NCI-H748 treated with DMSO at 0.1 percent for 48 hours (cell line): ENCODE measurements at places on chromosomes 7 and 10.

GRCh38 chr10:104906112-104906511 lies 265.0 kb downstream of the SORCS3 start:
- no peak for DNase-seq

DNA sequence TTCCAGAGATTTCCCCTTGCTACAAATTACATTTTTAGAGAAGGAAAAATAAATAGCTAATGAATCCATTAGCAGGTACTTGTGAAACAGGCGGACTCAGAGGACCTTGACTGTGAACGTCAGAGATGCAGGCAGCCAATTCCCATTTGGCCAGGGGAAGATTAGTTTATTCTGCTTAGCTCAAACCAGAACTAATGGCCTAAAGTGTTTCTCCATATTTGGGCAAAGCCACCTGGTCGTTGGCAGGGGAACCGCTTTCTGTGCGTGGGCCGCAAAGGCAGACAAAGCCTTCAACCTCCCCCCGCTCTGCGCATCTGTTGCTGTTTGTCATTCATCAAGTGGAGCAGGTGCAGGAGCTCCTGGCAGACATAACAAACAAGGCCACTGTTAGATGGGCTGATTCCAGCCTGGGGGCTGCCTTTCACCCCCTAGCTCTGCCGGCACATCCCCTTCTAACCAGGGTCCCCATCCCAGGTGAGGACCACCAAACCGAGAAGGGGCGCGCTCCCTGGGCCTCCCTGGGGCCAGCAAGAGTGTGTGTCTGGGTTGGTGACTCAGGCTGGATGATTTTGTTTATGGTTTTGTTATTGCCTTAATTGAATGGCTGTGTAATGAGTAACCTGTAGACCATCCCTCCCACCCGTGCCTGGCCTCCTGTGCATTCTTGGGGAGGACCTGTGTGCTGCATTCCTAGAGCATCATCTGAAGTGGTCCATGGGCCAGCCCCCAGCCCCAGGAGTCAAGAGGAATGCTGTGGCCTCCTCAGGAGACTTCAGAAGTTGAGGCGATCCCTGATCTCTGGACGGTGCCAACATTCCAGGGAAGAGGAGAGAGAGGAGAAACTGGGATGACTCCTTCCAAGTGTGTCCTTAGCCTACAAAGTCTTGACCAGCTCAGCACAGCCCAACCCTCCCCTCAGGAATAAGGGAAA lies 14.5 kb upstream of the CPA1 start:
- peak; percentile 98 for DNase-seq

GRCh38 chr7:70657989-70658632 lies 473.8 kb upstream of the GALNT17 start:
- DNase-seq: no peak

GRCh38 chr7:77685233-77685632 lies 11.0 kb upstream of the RSBN1L start:
- DNase-seq: no peak

GRCh38 chr7:73829921-73830680 lies 695 bp upstream of the CLDN4 start:
- DNase-seq: no peak

GRCh38 chr7:8037151-8037550 lies 68.6 kb downstream of the GLCCI1 start:
- DNase-seq: no peak

GRCh38 chr7:131957338-131958020 lies 401.1 kb upstream of the PODXL start:
- DNase-seq: no peak

GRCh38 chr10:124653811-124654651 lies 90.1 kb downstream of the FAM53B start:
- DNase-seq: no peak

DNA sequence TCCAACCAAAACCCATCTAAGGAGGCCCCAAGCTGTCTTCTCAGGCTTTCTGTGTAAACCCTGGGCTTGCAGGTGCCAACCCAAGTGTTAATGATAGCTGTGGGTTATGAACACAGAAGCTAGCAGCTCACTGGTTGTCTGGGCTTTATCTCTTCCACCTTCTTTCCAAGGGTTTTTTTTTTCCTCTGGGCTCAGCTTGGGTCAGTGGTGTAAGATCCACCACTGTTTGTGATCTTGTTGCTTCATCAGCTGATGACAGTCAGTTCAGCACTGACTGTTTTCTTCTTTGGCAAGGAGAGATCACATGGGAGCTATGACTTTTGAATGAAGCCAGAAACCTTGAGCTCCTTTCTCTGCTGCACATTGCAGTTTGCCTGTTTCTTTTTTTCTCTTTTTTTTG lies 4.6 kb downstream of the GTPBP4 start:
- no peak for DNase-seq

- no peak for DNase-seq
Measured at GRCh38 chr7:55969391-55969790, 5.0 kb downstream of the NIPSNAP2 start.

GRCh38 chr10:121851786-121852185 lies 76.0 kb downstream of the ATE1 start:
- DNase-seq: no peak

DNA sequence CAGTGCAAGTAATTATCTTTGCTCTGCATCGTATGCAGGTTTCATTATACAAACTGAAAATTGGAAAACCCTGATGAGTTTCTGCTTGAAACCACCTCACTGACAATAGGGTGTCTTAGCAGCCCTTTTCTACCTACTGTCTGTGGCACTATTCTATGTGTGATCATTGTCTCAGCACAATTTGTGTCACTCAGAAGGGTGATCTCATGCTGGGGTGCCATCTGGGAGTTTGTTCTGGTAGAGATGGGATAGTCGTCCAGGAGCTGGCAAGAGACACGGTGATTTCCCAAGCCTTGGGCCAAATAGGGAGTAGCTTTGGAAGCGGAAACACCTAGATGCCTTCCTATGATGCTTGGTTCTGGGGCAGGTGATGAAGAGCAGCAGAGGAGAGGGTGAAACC lies 186.3 kb downstream of the FRMD4A start:
- DNase-seq: no peak

GRCh38 chr7:17090751-17091150 lies 207.7 kb upstream of the AHR start:
- no peak for DNase-seq

- no peak for DNase-seq
Measured at GRCh38 chr10:52499281-52499680, 185.2 kb downstream of the DKK1 start.

DNA sequence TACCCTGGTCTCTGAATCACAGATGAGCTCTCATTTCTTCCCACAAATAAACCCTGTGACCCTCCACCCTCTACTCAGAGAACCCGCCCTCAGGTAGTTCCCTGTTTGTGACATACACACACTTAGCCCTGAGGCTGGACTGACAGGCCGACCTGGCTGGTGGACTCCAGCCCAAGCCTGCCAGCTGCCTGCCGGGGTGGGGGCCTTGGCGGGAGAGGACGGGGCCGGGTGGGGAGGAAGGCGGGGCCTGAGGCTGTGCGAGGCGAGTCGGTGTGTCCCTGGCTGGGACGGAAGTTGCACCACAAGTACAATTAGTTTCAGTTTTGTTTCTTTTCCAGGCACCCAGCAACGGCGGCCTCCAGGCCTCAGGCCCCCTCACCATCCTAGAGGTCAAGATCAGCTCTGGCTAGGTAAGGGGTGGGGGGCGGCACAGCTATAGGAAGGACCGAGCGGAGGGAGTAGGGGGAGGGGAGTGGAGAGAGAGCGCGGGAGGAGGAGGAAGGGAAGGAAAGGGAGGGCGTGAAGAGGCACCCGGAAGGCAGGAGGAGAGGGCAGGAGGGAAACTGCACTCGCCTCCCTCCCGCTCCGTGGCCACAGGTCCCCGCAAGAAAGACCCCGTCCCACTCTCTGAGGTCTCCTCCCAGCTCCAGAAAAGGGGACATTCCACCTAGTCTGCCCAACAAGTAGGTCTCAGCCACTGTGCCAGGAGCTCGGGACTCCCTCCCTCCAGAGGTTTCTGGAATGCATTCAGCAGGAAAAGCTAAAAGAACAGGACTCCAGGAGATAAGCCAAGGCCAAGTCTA lies at the start of gene TRIM56:
Gene TRIM56, plus strand, starts transcription at position 320 of the 803 bp plus-strand sequence. CDS start 1,832 bp downstream, outside the sequence.
- peak; percentile 77 for DNase-seq
